NB4 (cell line): ENCODE measurements at places on chromosomes 3 and 15.

DNA sequence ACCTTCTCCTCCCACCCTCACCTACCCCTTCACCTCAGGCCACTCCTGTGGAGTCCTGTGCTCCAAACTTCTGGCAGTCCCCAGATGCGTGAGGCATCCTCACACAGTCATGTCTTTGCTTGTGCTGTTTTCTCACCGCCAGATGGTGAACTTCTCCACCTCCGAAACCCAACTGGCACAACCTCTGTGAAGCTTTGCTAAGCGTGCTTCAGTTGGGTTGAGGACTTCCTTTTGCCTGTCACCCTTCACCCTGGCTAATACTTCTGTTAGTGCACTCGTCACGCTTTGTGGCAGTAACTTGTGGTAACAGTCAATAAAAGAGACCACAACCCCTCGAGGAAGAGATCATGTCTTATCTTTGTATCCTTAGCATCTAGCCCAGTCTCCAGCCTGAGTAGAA is 42.0 kb upstream of the SKOR1 start:
- peak; percentile 96 for DNase-seq

DNA sequence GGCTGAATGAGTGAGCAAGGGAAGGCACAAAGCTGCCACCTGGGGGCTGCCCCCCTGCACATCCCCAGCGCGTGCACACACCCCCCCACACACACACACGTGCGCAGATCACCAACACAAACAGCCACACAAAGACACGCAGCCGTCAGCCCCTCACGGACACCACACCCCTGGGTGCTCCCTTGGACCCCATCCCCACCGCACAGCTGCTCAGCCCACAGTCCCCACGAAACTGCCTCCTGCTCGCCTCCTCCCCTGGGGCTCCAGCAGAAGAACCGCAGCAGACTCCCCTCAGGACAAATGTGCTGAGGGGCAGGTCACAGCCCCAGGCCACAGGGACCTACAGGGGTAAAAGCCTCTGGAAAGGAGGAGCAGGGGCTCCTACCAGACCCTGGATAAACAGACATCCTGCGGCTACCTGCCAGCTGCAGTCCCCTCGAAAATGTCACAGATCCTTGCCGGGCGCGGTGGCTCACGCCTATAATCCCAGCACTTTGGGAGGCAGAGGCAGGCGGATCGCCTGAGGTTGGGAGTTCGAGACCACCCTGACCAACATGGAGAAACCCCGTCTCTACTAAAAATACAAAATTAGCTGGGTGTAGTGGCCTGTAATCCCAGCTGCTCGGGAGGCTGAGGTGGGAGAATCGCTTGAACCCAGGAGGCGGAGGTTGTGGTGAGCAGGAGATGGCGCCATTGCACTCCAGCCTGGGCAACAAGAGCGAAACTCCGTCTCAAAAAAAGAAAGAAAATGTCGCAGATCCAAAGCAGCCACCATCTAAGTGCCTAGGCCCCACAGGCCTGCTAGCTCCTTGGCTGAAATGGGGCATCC is 6.5 kb downstream of the TWF2 start:
- peak; percentile 61 for DNase-seq

DNA sequence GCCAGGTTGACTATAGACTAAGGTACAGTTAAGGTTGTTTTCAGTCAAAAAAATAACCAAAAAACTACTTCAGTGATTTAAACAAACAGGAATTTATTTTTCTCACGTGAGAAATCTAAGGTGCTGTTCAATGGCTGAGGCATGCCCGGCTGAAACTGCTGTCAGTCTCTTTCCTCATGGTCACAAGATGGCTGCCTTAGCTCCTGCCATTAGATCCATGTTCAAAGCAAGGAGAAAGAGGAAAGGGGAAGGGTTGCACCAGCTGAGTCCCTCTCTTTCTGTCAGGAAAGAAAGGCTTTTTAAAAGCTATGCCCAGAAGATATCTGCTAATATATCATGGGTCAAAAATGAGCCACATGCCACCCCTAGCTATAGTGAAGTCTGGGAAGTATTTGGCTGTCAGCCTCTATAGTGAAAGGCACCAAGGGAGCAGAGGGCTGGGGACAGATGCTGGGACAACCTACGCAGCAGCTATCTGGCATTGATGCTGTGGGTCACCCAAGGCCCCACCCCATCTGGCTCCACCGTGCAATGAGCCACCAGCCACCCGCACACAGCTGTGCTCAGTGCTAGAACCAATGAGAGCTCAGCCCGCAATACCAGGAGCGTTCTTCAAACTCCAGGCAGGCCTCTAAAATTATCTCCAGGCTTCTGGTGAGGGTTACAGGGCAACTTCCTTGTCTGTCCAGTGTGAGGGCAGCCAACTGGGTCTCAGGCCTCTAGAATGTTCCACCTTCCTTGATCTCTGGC is 64.7 kb upstream of the GATA2 start:
- no peak for DNase-seq

GRCh38 chr3:64022451-64023186 is 675 bp downstream of the PSMD6 start:
- DNase-seq = peak; percentile 39

- DNase-seq = no peak
Observed at GRCh38 chr15:70159713-70160009, 61.9 kb upstream of the TLE3 start.

DNA sequence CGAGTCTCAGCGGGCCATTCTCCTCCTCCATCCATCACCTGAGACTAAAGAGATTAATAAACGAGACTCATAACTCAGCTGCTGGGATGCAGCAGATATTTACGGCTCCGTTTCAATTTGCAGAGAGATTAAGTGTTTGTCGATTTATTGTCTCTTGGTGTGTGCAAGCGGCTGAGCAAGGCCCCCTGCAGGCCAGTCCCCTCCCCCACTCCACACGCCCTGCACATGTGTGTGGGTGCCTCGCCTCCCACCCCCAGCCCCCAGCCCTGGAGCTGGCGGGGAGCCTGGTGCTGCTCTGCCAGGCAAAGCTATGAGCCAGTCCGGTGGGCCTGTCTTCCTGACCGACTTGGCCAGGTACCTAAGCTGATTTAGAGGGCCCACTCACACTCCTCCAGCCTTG is 63.0 kb downstream of the CYP11A1 start:
- DNase-seq = no peak

GRCh38 chr15:78638658-78639314 is 2.2 kb downstream of the CHRNB4 start:
- DNase-seq = peak; percentile 73

- DNase-seq = no peak
Observed at GRCh38 chr3:194007592-194008337, 128.2 kb upstream of the HES1 start.
